HAP-1 (cell line): ENCODE measurements at places on chromosomes 13 and 19.

- DNase-seq, result no peak
These were observed 42.6 kb downstream of the ZNF146 start for GRCh38 chr19:36257520-36257876.

DNA sequence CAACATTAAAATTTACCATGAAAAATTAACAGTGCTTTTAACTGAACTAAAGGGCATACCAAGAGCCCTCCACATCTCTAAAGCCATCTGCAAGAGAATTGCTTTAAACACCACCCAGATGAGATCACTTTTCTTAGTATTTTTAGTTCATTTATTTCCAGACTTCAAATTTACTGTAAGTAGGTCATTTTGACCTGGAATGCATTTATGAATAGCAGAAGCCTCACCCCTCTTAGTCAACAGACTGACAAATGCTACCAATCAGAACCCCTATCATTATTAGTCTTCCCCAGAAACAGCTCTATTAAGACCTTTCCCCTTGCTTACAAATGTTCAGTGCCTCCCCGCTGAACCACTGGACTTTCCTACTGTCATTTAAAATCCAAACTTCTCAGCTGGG lies 27.3 kb downstream of the RUBCNL start:
- no peak for DNase-seq

DNA sequence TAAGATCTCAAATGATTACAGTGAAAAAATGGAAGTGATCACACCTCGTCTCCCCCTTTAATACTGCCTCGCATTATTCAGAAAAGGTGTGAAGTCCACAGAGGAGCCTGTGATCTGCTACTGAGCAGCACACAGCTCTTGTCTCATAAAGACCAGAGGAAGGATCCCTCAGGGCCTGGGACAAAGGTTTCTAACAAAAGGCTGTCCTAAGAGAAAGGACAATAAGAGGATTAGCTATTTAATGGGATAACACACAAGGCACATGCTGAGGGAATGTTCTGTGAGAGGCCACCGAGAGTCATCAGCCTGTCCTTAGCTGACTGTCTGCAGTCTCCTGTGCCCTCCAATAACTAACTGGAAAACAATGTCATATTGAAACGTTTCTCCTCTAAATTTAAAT lies 26.7 kb downstream of the EBPL start:
- peak; percentile 80 for DNase-seq

GRCh38 chr19:33438987-33439781 lies 65.7 kb downstream of the CEBPG start:
- DNase-seq, result no peak

- DNase-seq, result no peak
These were observed 415.2 kb upstream of the SGCG start for GRCh38 chr13:22765547-22765946.

DNA sequence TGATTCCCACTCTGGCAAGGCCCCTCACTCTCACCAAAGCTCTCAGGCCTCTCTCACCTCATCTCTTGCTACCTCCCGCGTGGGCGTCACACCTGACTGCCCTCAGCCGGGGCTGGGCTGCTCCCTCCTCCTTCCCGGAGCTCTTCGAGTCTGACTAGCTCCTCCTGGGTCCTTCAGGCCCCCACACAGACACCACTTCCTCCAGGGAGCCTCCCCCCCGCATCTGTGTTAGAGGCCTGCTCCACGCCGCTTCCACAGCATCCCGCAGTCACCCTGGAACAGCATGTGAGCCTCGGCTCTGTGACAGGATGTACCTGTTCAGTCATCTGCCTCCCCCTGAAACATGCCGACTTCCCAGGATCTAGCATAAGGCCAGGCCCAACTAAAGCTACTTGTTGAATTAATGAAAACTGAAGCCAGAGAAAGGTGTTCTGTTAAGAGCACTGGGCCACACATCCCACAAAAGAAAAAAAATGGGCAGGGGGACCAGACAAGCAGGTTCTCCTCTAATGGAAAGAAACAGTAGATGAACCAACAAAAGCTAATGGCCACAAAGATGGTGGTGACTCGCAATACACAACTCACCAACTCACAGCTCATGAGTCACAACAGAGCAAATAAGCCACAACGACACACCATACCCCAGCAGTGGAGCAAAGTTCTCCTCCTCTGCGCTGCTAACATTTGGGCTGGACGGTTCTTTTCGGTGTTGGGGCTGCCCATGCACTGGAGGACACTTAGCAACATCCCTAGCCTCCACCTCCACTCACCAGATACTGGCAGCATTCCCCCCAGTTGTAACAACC lies 3.0 kb downstream of the PPP6R1 start:
- DNase-seq, result no peak

GRCh38 chr19:7844405-7844804 lies 14.4 kb downstream of the EVI5L start:
- DNase-seq, result no peak

DNA sequence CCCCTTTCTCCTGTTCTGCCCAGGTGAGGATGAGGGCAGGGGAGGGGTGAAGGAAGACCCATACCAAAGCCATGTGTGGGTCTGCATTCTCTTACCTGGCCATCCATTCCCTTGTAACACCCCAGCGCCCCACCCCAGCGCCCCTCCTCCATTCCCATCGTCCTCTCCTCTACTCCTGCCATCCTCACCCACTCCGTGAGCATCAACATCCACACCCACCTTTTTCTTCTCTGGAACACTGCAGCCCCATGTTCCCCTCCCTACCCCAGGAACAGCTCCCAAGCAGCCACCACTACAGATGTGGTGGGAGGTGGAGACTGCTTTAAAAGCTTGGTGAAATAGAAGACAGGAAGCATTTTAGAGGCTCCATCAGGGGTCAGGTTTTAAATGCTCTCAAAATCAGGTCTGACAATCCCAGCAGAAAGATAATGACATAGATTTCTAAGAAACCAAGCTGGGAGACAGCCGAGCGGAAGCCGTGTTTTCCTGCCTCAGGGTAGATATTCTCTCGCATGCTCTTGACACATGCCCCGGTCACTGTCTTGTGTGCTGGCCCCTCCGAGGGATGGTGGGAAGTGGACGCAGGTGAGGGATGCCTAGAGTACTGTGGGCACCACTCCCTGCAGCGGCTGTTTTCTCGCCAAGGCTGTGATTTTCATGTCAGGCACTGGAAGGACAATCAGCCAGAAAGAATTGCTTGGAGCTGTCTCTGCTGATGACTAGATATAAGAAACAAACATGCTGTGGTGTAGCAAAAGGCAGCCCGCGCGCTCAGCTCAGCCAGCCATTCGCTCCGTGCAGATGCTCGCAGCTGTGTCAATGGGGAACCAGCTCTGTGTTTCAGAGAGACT lies 9.8 kb downstream of the MEDAG start:
- no peak for DNase-seq

GRCh38 chr13:34751044-34751443 lies 191.0 kb upstream of the NBEA start:
- DNase-seq, result no peak

GRCh38 chr13:43698758-43699157 lies 88.0 kb downstream of the ENOX1 start:
- no peak for DNase-seq

GRCh38 chr13:43676320-43676719 lies 110.5 kb downstream of the ENOX1 start:
- DNase-seq, result no peak

DNA sequence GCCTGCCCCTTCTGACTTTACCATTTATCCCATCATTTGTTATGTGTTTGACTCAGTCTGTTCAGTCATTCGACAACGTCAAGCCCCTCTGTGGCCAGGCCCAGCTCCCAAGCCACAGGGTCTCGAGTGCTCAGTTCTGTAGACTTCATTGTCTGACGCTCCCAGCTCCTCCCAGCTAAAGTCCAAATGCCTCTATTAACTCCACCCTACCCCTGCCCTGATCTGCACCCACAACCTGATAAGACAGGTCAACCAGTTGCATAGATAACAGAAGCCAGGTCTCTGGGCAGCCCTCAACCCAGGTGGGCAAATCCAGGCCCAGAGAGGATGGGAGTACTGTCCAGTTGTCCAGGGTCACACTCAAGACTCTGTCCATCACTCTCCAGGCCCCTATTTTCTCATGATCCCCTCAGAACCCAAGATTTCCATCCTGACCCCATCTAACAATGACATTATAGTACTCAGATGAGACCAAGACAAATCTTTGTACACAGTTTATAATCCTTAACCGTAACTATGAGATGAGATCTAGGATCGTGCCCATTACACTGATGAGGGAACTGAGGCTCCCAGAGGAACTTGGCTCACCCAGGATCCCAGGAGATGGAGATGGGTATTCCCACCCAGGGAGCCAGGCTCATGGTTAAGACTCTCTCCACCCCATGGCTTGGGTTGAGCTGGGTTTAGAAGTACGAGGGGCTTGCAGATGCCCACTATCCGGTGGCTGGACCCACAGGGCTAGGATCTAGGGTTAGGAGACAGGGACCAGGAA lies 1.1 kb downstream of the TM6SF2 start:
- DNase-seq, result no peak

GRCh38 chr13:22960827-22961226 lies 220.0 kb upstream of the SGCG start:
- DNase-seq, result no peak

- DNase-seq, result no peak
These were observed 12.3 kb downstream of the PLD3 start for GRCh38 chr19:40360708-40361241.

DNA sequence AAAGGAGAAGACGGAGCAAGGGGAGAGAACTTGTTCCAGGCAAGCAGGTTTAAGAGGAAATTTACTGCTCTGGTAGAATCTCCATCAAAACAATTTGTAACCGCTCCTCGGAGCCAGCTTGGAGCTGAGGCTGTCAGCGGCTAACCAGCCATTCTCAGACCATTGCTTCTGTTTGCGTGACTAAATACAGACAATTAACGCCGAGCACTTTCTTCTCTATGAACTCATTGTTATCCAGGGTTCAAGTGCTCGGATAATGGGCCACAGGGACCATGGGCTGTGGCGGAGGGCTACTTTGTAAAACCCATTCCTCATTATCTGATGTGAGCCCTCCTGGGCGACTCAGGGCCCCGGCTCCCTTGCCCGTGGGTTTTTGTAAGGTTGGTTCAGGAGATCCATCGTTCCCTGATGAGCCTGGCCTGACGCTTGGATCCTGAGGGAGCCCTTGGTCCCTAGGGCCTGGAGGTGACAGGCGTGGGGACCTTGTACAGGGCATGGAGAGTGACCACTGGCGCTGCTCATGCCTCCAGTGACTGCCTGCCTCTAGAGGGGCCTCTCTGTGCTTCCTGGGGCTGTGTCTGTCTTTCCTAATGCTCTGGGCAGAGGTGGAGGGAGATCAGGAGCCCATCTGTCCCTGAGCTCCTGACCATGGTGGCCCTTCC lies 61.5 kb upstream of the ZNF536 start:
- no peak for DNase-seq

- no peak for DNase-seq
These were observed 36.0 kb upstream of the POU2F2 start for GRCh38 chr19:42168206-42168605.

- no peak for DNase-seq
These were observed 2.2 kb downstream of the ANKRD10 start for GRCh38 chr13:110912651-110913051.

- no peak for DNase-seq
These were observed 33.9 kb upstream of the GRTP1 start for GRCh38 chr13:113397608-113398425.

- peak; percentile 88 for DNase-seq
These were observed 7.3 kb upstream of the HOOK2 start for GRCh38 chr19:12782424-12783290.

- no peak for DNase-seq
These were observed 553.5 kb downstream of the MYO16 start for GRCh38 chr13:109182777-109183465.
